BJ (cell line): ENCODE measurements at places on chromosomes 3 and 15.
A peak's percentile ranks its signal among the peaks of the same experiment; 100 is the strongest.

- no peak for DNase-seq
Observed at GRCh38 chr15:59531066-59531675, 80.4 kb upstream of the GCNT3 start.

DNA sequence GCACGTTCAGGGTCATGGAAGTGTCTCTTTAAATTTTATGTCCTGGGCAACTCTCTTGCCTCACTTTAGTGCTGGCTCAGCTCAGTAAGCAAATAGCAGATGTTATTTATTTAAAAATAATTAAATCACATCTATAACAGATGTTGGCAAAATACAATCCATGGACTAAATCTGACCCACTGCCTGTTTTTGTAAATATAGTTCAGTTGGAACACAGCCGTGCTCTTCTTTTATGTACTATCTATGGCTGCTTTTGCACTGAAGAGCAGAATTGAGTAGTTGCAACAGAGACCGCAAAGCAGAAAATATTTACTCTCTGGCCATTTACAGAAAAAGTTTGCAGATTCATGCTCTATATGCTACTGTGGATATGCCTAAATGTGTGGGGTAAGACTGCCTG lies 79.2 kb downstream of the SAMMSON start:
- DNase-seq = no peak

- DNase-seq = no peak
Observed at GRCh38 chr15:40582726-40583246, 11.3 kb upstream of the KNL1 start.

DNA sequence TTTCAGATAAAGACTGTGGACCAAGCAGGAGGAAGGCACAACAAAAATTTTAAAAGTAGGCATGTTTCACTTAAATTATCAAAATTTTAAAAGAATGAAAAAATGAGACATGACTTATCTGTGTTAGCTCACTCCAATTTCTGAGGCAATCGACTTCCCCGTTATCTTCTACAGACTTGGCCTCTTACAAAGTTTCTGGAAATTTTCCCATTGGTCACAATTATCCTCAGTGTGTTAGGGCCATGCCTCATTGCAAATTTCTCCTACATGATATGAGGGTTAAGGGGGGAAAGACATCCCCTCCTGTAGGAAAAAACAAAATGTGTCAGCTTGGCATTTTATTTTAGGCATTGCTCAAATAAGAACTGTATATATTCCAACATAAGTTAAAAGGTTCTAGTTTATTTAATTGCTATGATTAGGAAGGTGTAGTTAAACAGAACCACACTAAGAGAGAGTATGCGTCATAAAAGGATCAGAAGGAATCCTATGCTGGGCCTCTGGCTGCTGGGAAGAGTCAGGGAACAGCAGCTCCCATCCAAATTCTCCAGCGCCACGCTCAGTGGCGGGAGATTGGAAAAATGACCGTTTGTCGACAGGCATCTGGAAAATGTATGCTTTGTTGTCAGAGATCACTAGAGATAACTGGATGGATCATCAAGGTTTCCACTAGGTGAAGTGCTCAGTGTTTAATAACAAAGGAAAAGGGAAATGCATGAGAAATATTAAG lies 463.6 kb upstream of the NR2F2 start:
- DNase-seq = no peak

DNA sequence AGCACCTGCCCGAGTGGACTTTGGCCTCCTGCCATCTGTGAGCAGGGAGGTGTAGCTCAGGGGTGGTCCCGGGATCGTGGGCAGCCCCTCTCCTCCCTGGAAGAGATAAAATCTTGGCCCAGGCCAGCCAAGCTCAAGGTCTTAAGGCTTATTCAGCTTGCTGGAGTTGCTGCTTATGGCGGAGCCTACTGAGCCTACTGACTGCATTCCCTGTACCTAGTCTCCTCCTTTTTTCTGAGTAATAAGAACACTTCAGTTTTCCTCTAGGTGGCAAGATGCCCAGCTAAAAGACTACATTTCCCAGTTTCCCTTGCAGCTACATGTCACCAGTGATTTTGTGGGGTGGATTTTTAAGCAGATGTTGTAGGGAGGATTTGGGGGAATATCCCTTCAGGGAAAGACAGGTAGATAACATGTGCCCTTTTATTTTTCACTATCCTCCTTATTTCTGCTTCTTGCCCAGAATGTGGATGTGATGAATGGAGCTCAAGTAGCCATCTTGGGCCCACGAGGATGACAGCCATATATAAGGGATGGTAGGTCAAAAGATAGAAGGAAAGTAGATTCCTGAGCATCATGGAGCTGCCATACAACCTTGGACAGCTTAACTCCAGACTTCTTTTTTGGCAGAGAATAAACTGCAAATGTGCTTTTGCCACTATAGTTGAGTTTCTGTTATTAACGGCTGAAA lies 41.4 kb upstream of the INSYN1 start:
- DNase-seq = no peak

DNA sequence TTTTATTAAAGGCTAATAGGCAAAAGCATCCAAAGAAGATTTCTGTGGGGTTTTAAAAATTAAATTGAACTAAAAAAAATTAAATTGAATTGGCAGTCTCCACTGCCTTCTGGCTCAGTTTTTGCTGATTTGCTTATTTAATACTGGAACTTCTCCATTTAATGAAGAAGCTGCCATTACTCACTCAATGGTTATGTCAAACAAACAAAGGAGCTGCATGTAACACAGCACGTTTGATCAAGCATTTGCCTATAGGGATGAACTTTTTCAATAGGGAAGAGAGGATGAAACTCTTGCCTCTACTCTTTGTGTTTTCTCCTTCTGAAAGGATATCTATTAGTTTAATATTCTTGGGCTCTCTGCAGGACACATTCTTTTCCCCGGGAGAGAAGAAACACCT lies 4.8 kb upstream of the HCLS1 start:
- DNase-seq = no peak

- no peak for DNase-seq
Observed at GRCh38 chr15:42276762-42277161, 3.5 kb upstream of the TMEM87A start.

DNA sequence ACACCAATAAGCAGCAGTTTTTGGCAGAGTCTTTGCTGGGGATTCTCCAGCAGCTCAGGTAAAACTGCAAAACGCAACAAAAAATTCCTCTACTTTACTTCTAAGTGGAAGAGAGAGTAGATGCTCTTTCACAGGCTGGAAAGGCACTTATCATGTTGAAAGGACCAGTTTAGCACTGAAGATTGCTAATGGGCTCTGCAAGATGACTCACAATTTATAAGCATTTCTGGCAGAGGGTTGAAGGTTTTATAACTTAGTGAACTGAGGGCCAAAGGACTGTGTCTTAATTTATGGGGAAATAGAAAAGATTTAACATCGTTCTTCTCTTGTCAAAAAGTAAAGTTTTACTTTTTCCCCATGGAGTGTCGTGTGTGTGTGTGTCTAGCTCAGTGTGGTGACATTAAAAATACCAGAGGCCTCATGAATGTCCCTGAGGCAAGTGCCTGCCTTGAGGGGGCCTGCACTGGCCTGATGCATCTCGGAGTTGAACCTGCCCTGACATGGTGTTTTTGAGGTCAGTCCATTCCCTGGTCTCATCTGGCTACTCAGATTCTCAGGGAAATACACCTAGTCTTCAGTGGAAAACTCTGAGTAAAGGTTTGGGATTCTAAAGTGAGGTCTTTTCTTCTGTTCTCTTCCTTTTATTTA lies 1092.0 kb downstream of the NAALADL2 start:
- peak; percentile 63 for DNase-seq

- no peak for DNase-seq
Observed at GRCh38 chr15:45993072-45993471, 358.2 kb downstream of the SQOR start.

DNA sequence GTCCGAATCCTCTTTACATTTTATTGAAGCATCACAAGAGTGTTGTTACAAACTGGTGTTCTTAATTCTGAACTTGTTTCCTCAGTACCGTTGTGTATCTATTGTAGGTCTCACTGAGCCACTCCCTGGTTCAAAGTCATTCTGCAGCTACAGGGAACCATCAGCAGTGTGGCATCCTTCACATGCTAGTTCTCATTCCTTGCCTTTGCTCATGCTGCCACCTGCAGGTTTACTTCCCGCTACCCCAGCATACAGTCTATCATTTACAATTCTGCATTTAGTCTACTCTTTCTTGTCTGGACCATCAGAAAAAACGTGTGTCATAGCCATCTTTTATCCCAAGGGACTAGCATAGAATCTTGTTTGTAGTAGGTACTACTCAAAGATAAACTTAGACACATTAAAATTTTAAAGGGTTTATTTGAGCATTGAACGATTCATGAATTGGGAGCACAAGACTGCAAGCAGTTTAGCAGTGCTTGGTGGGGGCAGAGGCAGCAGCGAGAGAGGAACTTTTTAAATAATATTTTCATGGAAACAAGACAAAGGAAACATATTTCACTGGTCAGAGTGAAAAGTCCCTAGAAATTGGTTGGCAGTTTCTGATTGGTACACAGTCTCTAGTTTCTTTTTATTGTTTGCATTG lies 402.1 kb downstream of the CADM2 start:
- no peak for DNase-seq

- DNase-seq = no peak
Observed at GRCh38 chr15:75360856-75361255, 7.6 kb downstream of the MAN2C1 start.

GRCh38 chr3:39101022-39101689 lies 6.3 kb downstream of the GORASP1 start:
- DNase-seq = no peak

DNA sequence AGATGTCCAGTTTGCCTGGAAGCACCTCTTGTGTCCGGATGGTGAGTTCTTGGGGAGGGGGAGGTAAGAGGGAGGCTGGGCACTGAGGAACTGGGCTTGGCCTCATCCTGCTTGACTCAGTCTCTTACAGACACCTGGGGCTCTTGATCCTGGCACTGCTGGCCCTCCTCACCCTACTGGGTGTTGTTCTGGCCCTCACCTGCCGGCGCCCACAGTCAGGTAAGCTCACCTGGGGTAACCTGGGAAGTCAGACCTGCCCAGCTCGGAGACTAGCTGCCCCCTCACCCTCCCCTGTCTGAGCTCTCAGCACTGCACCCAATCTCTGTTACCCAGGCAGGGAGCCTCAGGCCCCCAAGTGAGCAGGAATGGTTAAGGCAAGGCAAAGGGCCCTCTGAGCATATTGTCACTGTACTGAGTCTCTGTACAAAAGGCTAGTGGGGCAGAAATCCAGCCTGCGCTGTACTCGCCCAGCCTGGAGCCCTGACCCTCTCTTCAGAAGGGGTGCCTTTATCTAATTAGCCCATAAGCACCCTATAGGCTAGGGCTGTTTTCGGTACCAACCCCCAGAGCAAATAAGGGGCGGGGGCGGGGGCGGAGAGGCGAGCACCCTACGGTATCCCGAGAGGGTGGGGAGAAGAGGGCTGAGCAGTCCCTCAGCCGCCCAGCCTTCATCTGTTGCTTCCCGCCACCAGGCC lies 2.2 kb upstream of the IL17RC start:
- DNase-seq = no peak

DNA sequence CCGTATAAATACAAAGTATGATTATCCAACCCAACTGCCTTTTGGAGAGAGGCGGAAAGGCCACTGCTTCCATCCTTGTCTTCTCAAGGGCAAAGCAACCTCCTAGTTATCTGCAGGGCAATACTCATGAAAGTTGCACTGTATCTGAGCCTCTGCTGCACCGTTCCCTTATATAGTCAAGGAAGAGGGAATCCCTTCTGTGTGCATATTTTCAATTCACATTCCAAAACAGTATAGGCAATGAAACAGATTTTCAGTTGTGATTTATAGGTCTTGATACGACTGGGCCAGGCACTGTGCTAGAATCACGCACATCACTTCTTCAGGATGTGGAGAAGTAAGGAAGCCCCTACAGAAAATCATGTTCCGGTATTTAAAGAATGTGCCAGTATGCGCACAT lies 455.7 kb downstream of the FOXP1 start:
- no peak for DNase-seq

DNA sequence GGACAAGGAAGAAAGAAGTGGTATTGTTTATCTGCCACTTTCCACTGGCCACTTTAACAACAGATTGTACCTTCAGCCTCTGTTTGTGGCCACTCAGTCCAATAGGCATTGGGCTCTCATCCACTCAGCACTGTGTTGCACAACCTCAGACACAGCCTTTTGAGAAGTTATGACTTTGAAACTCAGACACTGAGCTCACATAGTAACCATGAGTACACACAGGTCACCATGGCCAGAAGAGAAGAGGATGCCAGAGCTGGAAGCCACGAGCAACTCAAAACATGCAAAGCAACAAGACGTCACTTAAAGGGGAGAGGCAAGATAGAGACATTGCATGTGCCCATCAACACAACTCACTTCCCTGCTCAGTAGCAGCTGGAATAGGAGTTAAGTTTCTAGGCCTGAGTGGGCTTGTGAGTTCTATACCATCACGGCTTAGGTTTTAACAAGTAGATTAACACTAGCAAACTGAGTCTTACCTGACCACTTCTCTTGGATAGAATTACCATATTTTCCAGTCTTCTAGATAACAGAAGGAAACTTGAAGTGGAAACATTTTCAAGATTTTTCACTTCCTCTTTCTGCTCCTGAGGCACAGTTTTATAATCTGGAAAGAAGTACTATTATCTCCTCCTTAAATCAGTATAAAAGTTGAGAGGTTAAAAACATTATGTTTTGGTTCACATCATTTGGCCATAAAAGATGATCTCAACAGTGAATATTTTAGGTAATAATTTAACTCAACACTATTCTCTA lies 103.5 kb downstream of the IMPG2 start:
- DNase-seq = no peak

DNA sequence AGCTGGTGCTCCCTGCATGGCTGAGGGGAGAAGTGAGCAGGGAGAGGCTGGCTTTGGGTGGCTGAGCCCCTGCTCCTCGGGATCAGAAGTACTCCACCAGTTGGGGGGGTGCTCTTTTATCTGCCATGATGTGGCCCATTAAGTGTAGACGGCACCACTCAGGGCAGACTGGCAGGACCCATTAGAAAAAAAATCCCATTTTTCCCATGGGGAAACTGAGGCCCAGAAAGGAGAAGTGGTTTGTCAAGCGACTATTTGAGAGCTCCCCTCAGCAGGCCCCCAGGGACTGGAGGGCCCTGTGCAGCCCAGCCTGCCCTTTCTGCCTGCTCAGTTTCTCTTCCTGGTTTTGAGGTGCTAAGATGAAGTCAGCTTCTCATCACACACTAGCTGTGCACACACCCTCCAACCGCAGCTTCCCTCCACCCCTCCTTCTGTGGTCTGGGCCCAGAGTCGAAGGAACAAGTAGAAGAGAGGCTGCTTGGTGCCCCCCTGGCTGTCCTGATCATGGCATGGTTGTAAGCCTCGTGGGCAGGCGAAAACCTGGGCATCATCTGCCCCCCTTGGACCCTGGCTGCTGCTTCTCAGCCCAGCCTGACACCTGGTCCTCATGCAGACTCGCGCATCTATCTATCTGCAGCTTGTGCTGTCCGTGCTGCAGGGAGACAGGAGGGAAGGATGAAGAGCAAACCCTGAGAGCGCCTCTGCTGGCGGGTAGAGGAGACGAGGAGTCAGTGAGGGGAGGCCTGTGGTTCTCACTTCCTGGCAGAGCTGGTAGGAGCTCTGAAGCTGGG lies 5.6 kb downstream of the CSK start:
- no peak for DNase-seq

- no peak for DNase-seq
Observed at GRCh38 chr3:74353039-74353438, 261.4 kb downstream of the CNTN3 start.

GRCh38 chr3:145943952-145944351 lies 217.0 kb downstream of the PLOD2 start:
- no peak for DNase-seq

- DNase-seq = no peak
Observed at GRCh38 chr3:189808246-189809007, 177.2 kb downstream of the TP63 start.

GRCh38 chr3:100263583-100263982 lies 2.8 kb downstream of the TBC1D23 start:
- DNase-seq = no peak
